Stimulated activated CD4-positive, alpha-beta T cell treated with anti-CD3 and anti-CD28 coated beads, Interleukin-12 subunit alpha, Interleukin-12 subunit beta, amount 100 ng/mL, for 4 hours (primary cell): ENCODE measurements at places on chromosomes 3 and 15.
A peak's percentile ranks its signal among the peaks of the same experiment; 100 is the strongest.

DNA sequence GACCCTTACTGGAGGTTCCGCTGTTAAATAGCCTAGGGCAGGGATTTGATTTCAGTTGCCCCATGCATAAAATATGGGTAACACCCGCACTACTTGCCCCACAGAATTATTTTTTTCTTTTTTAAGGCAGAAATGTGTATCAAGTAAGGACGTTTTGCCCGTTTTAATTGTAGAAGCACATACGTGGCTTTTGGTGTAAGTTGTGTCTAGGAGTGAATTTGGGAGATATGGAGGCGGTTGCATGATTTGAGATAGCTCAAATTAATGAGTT, 636 bp upstream of the LRRC58 start:
- DNase-seq, result no peak

DNA sequence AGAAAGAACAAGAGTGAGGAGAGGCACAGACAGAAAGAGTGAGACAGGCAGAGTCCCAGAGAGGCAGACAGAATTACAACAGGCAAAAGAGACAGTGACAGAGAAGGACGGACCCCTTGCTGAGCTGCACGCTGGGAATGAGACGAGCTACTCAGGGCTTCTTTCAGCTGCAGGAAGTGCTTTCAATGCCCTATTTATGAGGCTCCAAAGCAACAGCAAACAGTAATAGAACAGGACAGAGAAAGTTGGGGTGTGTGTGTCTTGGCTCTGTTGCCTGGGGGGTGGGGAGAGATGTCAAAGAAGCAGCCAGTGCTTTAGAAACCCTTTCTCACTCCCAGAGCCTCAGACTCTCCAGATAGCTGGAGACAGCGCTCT, 502 bp upstream of the TIMP4 start:
- DNase-seq, result no peak

DNA sequence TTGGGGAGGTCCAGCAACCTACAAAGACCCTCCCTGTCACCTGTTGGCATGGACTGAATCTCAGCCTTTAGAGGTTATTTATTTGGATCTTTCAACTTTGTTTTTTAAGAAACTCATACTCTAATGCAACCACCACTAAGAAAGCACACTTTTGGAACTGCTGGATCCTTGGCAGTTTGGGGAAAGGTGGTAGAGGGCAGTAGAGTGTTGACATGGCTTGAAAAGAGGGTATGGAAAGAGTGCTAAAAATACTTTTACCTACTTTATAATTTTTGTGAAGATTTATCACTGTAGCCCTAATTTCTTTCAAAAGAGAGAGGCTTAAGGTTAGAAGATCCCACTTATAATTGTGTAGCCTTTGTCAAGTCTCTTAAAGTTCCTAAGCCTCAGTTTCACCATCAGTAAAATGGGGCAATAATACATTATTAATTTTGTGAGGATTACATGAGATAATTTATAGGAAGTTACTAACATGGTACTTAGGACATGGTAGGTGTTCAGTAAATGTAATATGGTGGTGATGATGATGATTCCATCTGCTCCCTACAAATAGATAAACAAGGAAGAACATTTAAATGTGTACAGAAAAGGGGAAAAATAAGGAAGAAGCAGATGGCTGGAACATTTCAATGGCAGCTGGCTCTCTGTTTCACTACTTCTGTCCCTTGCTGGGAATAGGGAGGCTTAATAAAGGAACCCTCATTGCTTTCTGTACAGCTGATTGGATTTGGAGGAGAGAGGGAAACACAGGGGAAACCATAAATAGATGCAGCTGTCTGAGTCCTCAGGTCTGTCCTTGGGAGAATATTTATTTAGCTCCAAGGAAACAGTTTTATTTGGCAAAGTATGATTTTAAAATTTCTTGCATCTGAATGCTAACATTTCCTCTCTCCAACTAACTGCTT, 208.4 kb upstream of the ADAMTS9 start:
- DNase-seq, result no peak

- peak; percentile 11 for DNase-seq
Measured at GRCh38 chr3:141000027-141000663, 51.0 kb upstream of the SPSB4 start.

DNA sequence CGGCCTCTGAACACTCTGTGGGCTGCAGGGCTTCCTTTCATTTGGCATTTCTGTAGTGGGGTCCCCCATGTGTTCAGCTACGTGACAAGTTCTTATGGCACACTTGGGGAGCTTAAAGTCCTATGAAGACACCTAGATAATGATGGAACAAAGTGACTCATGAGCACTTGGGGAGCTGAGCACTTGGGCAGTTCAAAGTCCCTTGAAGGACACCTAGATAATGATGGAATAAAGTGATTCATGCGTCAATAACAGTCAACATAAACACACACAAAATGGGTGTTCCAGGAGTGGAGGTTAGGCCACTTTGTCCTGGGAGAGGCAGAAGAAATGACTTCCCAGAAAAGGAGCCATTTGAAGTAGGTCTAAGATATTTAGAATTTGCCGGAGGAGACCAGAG, 66.6 kb downstream of the LDHAL6B start:
- DNase-seq, result no peak

- DNase-seq, result peak; percentile 53
Measured at GRCh38 chr15:42133886-42134502, 22.4 kb downstream of the PLA2G4F start.

DNA sequence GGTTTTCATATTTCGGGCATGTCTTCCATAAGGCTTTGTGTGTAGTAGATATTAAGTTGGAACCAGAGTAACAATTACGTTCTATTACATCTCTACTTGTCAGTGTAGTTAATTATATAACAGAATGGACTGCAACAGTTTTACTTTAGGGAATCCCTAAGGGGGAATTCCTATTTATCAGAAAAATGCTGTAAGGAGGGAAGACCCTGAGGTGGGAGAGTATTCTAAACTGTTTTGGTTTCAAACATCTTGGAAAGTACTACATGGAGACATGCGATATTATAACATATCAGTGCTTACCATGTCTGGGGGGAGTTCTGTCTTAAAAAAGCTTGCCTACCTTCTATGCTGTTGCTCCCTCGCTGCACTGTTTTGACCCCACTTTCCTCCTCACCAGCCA, 238.1 kb downstream of the LPP start:
- DNase-seq, result no peak

DNA sequence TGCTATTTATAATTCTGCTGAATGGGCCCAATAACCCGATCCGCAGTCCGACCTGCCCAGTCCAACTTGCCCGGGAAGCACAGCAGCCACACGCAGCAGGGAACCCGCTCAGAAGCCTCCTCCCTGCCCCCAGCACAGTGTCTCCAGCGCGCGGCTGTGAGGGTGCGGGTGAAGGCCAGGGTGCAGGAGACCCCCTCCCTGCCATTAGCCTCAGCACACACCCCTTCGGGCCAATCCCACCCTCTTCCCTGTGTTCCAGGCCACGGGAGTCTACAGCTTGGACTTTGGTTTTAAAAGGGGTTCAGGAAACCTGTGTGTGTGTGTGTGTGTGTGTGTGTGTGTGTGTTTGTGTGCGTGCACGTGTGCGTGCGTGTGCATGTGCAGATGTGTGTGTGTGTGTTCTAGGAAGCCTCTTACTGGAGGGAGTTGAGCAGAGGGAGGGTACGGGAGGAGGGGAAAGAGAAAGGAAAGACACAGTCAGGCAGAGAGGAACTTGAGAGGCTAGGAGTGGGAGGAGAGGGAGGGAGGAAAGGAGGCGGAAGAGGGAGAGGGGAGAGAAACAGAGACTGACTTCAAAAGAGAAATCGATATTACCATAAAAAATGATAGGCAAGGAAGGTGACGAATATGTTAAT, 34.2 kb downstream of the ATP2B2 start:
- DNase-seq, result no peak

GRCh38 chr3:30610702-30611368, 4.4 kb downstream of the TGFBR2 start:
- DNase-seq, result no peak

DNA sequence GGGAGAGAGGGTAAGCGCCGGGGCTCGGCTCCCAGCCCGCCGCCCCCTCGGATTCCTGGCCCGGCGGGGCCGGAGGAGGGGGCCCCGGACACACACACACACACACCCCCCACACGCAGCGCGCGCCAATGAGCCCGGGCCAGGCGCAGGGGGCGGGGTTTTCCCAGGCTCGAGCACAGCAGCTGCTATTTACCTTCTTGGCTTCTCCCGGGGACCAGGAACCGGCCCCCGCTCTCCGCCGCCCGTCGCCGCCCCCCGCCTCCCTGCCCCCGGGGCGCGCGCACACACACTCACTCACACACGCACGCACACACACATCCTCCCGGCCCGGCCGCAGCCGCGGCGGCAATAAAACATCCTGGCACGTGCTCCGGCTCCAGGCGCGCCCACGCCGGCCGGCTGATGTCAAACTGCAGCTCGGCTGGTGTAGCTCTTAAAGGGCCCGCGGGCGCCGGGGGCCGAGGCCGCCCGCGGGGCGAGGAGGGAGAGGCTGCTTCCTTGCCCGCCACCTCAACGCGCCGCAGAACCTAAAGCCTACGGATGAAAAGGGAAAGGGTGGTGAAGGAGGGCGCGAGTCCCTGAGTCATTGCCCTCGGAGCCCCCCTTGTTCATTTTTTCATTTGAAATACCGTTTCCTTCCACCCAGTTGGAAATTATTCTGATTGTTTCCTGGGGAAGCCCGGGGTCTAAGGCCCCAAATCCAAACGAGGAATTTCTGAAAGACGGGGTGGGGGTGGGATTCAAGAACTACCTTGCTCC, 1.0 kb upstream of the HES1 start:
- DNase-seq, result peak; percentile 79

DNA sequence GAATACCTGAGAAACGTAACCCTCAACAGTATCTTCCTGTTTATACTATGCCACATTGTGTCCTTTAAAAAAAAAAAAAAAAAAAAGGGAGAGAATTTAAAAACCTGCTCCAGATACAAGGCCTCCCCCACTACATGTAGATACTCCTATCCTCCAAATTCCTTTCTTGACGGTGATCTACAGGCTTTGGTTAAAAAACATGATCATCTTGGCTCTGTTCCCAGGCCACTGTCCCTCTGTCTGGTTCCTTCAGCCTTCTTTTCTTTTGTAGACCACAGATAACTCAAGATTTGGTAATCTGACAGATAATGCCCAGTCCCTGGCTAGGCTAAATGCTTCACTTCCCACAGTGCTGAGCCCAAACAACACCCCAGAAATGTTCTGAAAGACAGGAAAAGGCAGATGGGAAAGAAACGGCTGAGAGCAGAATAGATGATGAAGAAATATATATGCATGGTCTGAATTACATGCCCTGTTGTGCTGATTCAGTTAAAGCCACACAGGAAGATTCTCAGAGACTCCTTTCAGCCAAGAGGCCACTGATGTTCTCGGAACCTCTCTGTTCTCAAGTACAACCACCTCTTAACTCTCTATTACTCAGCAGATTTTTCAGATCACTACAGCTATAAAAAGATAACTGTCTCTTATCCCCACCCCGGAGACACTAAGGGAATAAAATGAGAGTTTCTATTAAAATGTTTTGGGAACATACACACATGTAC, 48.3 kb downstream of the NPTN start:
- DNase-seq, result no peak
